ENCODE measurements at places on chromosomes 12 and 14.

GRCh38 chr14:96037891-96038557 lies 1.1 kb upstream of the C14orf132 start:
- DNase-seq = no peak

- no peak for DNase-seq
Measured at GRCh38 chr12:78244916-78245507, 414.3 kb downstream of the NAV3 start.

DNA sequence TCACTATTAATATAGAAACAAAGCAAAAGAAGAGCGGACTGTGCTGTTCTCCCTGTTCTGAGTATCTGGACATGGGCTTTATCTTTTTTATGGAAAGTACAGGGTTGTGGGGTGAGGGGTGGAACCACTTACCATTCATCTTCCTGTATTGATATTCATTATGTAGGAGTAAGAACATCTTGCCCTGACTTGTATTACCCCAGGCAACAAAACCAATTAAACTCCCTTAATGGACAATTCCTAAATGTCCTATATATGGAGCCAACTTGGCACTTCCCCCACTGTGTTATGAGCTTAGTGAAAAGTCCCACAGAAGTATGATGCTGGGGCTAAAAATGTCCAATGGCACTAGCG lies 139.9 kb upstream of the KRR1 start:
- no peak for DNase-seq

DNA sequence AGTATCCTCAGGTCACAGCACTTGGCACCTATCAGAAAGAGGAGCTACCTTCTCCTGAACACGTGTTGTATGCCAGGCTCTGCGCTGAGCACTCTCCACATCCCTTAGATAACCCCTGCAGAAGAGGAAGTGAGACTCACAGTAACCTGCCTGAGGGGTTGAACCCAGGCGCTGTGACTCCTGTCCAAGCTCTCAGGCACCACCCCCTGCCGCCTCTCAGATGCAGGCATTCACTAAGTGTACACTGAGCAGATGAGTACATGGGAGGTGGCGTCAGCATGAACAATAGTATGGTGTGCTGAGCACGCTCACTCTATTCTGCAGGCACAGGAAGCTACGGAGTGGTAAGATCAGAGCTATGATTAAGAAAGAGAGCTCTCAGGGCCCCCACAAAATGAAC lies 21.0 kb upstream of the RIC8B start:
- peak; percentile 37 for DNase-seq

DNA sequence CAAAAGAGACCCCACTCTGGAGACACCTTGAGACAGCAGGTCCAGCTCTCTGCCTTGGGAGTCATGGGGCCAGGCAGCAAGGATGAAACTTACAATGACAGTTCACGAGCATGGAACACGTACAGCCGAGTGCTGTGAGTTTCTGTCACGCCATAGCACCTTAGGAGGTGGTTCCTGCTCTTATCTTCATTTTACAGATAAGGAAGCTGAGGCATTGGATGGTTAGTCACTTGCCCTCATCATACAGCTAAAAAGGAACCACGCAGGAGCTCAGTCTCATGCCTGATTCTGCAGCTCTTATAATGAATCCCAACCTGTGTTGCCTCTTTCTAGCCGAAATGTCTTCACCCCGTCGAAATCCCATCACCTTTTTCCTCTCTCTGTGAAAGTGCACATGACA lies 39.9 kb downstream of the C14orf132 start:
- no peak for DNase-seq

DNA sequence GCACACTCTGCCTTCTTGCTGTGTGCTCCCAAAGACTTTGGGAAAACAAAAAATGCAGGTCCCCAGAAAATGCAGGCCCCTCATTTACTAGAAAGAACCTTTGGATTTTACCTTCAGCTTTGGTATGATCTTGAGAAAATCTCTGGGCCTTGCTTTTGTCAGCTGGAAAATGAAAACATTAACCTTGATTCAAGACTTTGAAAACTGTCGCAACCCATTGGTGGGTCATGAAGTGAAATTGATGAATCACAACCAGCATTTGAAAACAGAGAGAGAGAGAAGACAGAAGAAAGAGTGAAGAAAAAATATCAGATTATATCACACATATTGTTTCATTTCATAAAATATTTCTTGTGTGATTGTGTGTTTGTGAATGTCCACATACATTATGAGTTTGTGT lies 322.5 kb downstream of the ZFP36L1 start:
- no peak for DNase-seq

- DNase-seq = no peak
Measured at GRCh38 chr14:20624495-20625070, 16.9 kb downstream of the OR6S1 start.

DNA sequence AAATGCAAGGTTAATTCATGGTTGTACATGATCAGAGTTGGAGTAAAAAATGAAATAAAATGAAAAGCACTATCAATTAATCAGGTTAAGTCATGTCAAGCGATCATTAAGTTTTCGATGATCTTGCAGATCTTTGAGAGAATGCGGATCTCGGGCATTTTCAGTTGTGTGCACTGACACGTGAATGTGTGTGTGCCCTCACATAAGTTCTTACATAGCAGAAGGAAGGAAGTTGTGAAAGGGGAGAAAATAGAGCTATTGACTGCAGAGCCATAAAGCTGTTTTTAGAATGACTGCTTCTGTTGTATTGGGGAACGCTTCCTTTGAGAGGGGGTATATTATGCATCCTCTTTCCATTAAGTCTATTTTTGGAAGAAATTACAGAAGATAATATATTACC lies 101.3 kb downstream of the HMGA2 start:
- no peak for DNase-seq

GRCh38 chr12:55687746-55688145 lies 20.0 kb downstream of the ITGA7 start:
- no peak for DNase-seq

GRCh38 chr14:44803239-44803905 lies 158.4 kb downstream of the KLHL28 start:
- DNase-seq = no peak

DNA sequence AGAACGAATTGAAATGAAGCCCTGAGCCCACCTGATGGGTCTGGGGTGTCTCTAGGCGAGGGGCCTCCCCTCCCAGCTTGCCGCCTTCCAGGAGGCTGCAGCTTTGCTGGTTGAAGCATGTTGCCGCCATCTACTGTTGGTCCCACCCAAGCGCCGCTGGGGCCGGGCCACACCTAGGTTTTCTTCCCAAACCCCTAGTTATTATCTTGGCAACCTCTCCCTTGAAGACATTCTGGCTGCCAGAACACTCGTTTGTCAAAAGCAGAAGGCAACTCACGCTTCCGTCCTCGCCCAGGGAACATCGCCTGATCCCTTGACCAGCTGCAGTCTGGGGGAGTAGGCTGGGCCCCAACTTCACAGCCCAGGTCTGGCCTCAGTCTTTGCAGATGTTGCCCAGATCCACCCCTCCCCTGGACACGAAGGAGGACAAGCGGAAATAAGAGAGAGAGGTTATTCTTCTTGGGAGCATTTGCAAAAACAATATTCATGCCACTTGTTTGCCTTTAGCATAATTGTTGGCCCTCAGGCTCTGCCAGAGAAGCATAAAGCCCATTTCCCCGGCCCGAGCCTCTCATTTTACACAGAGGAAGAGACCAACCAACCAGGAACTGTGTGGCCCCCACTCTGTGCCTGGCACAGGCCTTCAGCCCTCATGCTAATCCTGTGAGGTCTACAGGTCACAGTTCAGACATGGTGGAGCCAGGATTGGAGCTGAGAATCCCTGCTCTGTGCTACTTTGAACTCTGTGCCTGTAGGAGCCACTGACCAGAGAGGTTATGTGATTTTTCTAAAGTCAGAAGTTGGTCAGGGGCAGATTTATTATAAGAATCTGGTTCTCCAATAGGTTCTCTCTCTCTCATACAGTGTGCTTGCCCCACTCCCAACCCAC lies 6.8 kb downstream of the EMP1 start:
- DNase-seq = no peak

GRCh38 chr12:123164710-123165261 lies 13.9 kb upstream of the PITPNM2 start:
- no peak for DNase-seq

Measured in stimulated activated CD8-positive, alpha-beta memory T cell treated with anti-CD3 and anti-CD28 coated beads, Interleukin-12 subunit alpha, Interleukin-12 subunit beta, amount 100 ng/mL, for 4 hours (primary cell).